COR-L47 (cell line): ENCODE measurements at places on chromosomes 13 and 19.

GRCh38 chr13:66532845-66533244 is 697.3 kb downstream of the PCDH9 start:
- DNase-seq = no peak

- DNase-seq = no peak
These were observed 41.8 kb upstream of the PNMA8B start for GRCh38 chr19:46537136-46538097.

GRCh38 chr19:50333235-50333736 is 4.1 kb upstream of the KCNC3 start:
- DNase-seq = peak; percentile 52

GRCh38 chr13:77222000-77222690 is 104.7 kb downstream of the MYCBP2 start:
- no peak for DNase-seq

GRCh38 chr13:110197026-110197425 is 109.9 kb downstream of the COL4A1 start:
- no peak for DNase-seq

- DNase-seq = no peak
These were observed 39.4 kb downstream of the ZNF136 start for GRCh38 chr19:12202250-12202649.

DNA sequence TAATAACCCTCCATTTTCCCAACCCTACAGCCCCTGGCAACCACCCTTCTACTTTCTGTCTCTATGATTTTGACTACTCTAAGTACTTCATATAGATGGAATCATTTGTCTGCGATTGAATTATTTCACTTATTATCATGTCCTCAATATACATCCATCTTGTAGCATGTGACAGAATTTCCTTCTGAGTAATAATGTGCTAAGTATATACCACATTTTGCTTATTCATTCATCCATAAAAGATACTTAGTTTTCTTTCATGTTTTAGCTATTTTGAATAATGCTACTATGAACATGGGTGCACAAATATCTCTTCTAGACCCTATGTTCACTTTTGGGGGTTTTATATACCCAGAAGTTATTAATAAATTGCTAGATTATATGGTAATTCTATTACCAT is 17.4 kb upstream of the NDFIP2 start:
- DNase-seq = no peak

DNA sequence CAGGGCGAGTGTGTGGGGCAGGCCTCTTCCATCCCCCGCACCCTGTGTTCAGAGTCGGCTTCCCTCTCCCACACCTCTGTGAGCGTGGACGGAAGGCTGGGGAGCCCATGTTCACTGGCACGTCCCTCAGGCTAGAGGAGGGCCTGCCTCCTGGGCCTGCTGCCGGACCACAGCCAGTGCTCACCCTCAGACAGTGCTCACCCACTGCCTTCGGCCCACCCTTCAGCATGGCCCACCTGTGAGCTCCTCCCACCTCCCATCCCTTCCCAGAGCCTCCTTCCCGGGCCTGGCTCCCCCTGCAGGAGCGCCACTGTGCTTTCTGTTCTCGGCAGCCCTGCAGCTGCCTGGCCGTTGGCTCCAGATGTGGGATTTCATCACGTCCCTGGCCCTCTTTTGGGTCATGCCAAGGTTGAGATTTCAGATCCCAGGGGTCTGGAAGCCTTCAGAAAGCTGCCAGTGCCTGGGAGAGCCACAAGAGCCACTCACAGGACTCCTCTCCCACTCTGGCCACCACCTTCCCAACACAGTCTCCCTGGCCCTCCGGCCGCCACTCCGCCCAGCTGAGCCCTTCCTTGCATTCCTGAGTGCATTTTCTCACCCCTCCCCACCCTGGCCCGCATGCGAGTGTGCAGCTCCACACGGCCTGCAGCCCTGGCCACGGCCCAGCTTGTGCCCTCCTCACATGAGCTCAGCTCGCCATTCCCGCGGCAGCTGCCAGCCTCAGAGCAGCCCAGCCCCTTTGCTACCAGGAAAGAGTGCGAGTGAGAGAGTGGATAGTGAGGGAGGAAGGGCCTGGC is 25.3 kb downstream of the CAPN12 start:
- no peak for DNase-seq
